ENCODE measurements at places on chromosomes 11 and 22.
A peak's percentile ranks its signal among the peaks of the same experiment; 100 is the strongest.

GRCh38 chr22:45608763-45609180, 62.9 kb upstream of the ATXN10 start:
- peak; percentile 49 for DNase-seq

GRCh38 chr11:33622806-33623205, 77.8 kb downstream of the C11orf91 start:
- no peak for DNase-seq

GRCh38 chr11:33633251-33634003, 67.2 kb downstream of the C11orf91 start:
- DNase-seq: no peak

DNA sequence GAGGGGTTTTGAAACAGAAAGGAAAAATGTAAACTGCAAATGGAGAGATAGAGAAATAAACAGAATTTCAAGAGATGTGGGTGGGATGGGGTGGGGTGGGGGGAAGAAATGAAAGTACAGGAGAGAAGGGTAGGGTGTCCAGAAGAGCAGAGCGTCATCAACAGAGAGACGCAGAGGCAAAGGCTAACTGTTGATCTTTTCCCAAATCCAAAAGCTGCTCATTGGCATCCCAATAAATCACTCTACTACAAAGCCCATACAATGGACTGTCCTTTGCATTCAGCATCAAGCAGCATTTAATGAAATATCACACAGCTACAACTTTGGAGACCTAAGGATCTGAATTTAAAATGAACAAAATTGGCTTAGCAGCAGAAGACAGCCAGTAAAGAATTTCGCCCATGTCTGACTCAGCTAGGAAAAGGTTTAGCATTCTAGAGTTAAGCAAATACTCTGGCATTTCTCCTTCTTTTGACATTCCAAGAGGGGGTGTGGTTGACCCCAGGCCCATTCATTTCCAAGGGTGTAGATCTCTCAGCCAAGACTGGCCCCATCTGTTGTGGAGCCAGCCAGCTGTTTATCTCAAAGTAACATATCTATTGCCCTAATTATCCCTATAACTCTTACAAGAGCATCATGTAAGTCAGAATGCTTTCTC, 1.5 kb downstream of the RAB30 start:
- no peak for DNase-seq

GRCh38 chr22:50218996-50219727, 18.4 kb downstream of the SELENOO start:
- DNase-seq: no peak

DNA sequence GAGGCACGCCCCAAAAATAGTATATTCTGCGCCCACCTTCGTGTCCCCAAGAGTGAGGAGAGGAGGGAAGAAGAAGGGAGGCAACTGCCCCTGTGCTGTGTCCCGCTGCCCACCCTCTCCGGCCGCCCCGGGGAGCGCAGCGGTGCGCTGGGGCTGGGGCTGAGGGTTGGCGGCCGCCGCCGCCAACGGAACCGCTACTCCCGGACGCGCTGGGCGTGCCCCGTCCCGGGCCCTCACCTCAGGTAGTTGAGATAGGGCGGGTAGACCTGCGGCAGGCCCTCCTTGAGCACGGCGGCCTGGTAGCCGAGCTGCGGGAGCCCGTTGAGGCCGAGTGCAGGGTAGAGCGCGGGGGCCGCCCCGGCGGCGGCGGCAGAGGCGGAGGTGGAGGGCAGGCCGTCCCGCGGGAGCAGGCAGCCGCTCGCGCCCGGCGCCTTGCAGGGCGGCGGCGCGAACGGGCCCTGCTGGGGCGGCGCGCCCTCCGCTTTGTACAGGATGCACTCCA, 2.4 kb downstream of the PGR start:
- no peak for DNase-seq

- DNase-seq: no peak
Observed at GRCh38 chr11:86515297-86516094, 140.8 kb downstream of the CCDC81 start.

DNA sequence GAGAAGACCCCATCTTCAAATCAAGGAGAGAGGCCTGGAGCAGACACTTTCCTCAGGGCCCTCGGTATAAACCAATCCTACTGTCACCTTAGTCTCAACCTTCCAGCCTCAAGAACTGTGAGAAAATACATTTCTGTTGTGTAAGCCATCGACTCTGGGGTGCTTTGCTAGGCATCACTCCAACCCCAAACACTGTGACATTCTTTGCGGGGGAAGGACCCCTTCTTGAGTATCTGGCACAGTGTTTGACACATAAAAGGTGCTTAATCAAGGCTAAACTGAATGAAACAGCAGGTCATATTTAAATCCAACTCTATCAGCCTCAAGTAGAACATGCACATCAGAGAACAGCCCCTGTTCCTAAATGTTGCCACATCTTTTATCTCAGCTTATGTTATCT, 558.1 kb downstream of the INSC start:
- DNase-seq: no peak

DNA sequence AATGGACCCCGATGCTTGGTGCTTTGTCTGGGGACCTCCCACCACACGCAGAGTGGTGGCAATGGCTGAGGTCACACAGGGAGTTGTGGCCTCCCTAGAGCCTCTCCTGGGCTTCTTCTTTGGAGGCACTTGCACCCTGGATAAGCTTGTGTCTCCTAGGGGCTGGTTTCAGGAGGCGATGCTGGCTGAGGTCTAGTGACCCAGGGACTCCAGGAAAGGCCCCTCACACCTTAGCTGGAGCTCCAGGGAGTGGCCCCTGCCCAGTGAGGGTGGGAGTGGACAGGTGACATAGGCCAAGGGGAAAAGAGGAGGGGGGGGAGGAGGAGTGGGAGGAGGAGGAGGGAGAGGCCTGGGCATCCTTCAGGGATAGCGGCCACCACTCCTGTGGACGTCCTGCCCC, 810 bp downstream of the IGLL1 start:
- no peak for DNase-seq

- no peak for DNase-seq
Observed at GRCh38 chr11:105179542-105180278, 40.1 kb upstream of the CARD18 start.

GRCh38 chr22:44489026-44489425, 9.0 kb downstream of the RTL6 start:
- no peak for DNase-seq

DNA sequence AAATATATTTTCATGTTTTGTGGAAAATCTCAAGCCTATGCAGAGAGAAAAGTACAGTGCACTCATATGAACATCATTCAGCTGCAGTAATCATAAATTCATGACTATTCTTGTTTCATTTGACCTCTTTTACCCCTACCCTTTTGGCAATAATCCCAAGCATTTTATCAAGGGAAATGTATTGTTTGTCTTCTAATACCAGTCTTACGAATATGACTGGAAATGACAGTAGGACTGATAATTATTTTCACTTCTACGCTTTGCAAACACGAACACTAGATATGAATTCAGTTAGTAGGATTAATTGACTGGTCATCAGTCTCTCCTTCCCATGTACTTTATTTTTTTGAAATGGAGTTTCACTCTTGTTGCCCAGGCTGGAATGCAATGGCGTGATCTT, 90.3 kb downstream of the MTMR3 start:
- no peak for DNase-seq

DNA sequence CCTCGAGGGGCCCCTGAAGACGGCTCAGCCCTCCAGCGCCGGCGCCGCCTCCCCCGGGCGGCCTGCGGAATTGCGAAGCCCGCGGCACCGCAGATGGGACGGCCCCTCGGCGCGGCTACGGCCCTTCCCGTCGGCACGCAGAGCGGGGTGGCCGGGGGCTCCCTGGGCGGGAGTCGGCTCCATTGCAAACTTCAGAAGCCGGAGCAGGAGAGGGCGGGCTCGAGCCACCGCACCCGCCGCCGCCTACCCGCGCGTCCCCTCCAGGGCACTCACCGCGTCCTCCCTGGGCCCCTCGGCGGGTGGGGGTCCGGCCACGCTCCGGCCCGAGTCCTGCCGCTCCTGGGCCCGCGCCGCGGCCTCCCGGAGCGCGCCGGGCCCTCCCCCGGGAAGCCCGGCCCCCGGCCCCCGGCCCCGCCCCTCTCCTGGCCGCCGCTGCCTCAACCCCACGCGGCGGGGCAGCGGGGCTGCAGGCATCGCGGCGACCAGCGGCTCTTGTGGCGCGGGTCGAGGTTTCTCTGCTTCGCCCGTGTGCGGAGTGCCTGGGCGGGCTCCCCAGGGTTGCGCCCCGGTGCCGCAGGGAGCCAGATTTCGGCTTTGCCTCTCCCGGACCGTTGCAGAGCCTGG, at the start of gene PACSIN3:
Gene PACSIN3, minus strand, starts transcription at position 359 of the 624 bp plus-strand sequence. CDS start 3,707 bp downstream, outside the sequence.
- peak; percentile 8 for DNase-seq

DNA sequence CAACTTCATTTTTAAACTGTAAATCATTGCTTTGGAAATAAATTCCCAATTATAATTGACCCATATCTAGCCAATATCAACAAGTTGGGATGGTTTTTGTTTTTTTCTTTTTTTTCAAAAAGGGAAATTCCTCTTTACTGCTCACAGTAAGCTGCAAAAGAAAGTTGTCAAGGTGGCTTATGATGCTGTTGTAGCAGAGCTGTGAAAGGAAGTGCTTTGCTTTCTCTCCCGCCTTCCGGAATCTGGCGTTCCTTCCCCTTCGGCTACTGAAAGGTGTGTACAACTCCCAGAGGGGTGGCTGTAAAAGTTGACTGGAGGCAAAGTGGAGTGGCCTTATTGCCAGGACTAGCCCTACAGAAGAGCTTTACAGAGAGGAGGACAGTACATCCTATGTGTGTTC, 16.2 kb upstream of the ADSL start:
- DNase-seq: no peak

- DNase-seq: no peak
Observed at GRCh38 chr22:24510637-24511625, 15.8 kb downstream of the UPB1 start.

DNA sequence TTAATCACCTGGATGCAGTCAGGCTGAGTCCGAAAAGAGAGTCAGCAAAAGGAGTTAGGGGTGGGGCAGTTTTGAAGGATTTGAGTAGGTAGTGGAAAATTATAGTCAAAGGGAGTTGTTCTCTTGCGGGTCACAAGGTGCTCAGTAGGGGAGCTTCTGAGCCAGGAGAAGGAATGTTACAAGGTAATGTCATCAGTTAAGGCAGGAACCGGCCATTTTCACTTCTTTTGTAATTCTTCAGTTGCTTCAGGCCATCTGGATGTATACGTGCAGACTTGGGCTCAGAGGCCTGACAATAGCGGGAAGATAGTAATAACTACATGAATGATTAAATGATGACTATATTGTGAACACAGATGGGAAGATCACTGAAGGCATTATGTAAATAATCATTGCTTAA, 6.2 kb downstream of the SC5D start:
- DNase-seq: no peak
